ENCODE measurements at places on chromosomes 13 and 19. TPM values are rescaled to one million over a fixed set of nuclear protein-coding genes. Genes with fewer than 3 reads are reported as not detected.
A peak's percentile ranks its signal among the peaks of the same experiment; 100 is the strongest.

EHD2 gene
- not detected for total RNA-seq

LRP3 gene
- total RNA-seq = not detected

LIN7B gene
- total RNA-seq = 3.6 TPM

PSG7 gene
- not detected for total RNA-seq

DNAAF3 gene
- 2.2 TPM for total RNA-seq

OSCAR gene
- total RNA-seq = not detected

DNA sequence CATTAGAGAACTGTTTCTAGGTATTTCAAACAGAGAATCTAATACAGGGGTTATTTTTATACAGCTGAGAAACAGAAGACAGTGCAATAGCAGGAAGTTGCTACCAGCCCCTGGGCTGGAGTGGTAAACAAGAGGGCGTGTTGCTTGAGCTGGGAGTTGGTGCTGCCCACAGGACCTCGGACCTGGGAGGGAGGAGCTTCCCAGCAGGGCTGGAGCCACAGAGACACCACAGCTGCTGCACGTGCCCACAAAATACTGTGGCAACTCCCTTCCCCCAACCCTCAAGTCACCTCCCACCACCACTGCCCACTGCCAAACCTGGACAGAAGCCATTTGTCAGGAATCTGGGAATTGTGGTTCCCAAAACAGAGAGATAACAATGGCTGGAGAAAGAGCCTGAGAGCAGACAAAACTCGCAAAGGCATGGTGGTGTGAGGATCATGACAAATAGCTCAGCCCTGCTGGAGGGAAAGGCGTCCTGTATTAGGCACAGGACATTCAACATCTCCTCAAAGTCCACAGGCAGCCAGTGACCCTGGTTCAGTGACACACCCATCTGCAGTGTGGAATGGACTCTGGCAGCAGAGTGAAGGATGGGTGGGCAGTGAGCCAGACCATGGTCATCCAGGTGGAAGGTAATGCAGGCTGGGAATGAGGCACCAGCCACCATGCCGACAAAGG, 57.2 kb downstream of the SPATA13 start:
- DNase-seq = peak; percentile 40

GRCh38 chr19:30364866-30365800, 7.1 kb upstream of the ZNF536 start:
- DNase-seq = no peak

DNA sequence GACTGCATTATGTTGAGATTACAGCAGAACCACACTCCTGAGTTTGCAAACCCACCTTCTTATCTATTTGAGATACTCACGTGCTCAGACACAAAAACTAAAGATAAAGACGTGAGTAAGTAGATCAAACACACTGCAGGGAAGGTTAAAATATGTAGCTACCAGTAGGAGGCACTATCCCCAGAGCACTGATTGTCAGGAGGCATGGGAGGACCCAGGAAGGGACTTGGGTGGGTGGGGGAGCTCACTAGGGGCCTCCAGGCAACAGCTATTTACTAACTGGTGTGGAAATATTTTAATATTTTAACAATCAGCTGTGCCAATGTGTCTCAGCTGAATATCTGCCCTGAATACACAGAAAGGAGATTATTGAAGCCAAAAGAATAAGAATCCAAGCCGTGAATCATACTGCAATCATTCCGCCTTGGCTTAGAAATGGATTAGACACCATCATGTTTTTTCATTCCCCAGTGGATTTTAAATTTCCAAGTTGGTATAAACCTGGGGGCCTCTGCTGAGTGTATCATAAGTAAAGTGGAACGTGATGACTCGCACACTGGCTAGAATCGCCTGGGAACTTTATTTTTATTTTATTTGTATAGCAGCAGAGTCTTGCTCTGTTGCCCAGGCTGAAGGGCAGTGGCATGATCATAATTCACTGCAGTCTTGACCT, 73.2 kb upstream of the CACNA1A start:
- DNase-seq = no peak

DNA sequence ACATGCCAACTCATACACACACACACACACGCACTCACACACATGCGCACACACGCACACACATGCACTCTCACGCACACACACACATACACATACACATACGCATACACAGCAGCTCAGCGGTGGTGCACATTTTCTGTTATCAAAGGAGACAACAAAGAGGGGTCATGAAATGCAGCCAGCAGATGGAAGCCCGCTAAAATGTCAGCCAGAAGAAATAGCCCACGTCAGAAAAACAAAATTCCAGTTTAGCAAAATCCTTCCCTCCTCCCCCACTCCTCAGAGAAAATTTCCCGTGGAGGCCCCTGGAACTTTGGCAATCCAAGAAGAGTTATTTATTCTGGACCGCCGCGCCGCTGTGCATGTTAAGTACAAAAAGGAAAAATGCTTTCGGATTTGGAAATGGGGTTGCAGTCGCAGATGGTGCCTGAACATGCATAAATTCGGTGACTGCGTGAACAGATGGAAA, 114.6 kb upstream of the VSTM2B start:
- no peak for DNase-seq

- DNase-seq = no peak
Observed at GRCh38 chr19:44212866-44213346, 574 bp downstream of the ZNF227 start.

DNA sequence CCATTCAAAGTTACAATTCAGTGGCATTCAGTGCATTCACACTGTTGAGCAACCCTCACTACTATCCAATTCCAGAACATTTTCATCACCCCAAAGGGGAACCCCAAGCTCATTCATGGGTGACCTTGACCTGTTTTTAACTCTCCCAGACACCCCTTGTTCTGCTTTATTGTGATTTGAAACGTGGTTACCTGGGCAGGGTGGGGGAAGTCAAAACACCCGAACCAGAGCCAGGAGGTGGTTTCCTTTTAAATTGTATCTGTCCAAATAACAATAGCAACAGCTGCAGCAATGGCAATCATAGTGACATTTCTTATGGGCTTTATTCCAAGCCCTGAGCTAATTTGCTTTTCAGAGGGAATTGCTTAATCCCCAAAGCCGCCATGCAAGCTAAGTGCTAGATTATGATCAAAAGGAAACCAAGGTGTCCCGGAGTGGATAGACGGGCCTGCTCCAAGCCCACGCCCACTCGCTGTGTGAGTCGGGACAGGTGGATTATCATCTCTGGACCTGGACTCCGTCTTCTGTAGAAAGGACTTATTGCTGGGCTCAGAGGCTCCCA, 6.1 kb downstream of the PTGIR start:
- peak; percentile 34 for DNase-seq

All from OCI-LY7 (cell line).